ENCODE measurements at places on chromosomes 4 and X. TPM values are rescaled to one million over a fixed set of nuclear protein-coding genes. Genes with fewer than 3 reads are reported as not detected.

GRCh38 chr4:169791527-169792156 is 33.9 kb upstream of the HPF1 start:
- peak; percentile 21 for DNase-seq

DNA sequence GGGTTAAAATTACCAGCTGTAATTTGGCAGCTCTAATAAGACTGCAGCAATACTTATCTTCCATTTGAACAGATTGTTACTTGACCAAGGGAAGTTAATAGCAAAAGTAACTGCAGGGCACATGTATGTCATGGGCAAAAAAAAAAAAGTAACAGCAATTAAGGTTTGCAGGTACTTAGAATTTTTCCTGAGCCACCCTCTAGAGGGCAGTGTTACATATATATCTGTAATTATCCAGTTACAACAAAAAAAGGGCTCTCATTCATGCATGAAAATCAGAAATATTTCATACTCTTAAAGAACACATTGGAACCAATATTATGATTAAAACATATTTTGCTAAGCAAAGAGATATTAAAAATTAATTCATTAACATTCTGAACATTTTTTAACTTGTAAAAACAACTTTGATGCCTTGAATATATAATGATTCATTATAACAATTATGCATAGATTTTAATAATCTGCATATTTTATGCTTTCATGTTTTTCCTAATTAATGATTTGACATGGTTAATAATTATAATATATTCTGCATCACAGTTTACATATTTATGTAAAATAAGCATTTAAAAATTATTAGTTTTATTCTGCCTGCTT is 25.1 kb downstream of the XIAP start:
- DNase-seq, result no peak

GRCh38 chr4:73668782-73669201 is 48.6 kb upstream of the RASSF6 start:
- DNase-seq, result no peak

DNA sequence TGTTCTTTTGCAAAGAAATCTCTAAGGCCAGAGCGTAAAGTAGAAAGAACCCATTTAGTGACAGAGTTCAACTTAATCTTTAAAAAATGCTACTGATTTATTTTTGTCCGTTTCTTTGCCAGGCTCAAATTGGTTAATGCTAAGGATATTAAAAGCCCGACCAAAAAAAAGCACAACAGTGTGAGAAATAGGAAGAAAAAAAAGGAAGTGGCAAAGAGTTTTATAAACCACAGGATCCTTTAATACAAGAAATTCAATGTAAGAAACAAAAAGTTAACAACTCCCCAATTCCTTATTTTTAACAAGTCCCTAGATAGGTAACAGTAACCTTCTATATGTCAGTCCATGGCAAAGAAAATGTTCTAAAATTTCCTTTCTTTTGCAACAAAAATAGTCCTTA is 480.4 kb downstream of the ACTRT1 start:
- DNase-seq, result no peak

Gene GABRE
- 32.3 TPM for polyA plus RNA-seq

Gene CCNA2
- polyA plus RNA-seq, result 0.42 TPM
